Karpas-422 (cell line): ENCODE measurements at places on chromosomes 12 and 14. TPM values are rescaled to one million over a fixed set of nuclear protein-coding genes. Genes with fewer than 3 reads are reported as not detected.

RND1 gene
- 0.60 and 1.4 TPM in 2 replicates for total RNA-seq

DNA sequence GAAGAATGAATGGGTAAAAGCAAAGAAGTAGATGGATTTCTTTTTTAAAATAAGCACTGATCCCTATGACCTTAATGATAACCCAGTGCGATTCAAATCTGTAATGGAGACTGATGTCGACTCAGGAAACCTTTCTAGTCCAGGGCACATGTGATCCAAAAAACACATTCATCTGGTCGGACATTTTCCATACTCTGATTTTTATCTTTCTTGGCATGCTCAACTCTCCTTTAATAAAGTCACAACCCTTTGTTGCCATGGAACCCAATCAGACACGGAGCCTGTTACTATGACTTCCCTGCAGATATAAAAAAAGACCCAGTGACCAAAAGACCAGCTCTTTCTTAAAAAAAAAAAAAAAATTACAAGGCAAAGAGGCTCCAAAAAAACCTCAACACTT lies 27.9 kb downstream of the TMCC3 start:
- no peak for DNase-seq

GRCh38 chr12:23055004-23055403 lies 430.0 kb downstream of the ETNK1 start:
- DNase-seq = peak; percentile 77

DNA sequence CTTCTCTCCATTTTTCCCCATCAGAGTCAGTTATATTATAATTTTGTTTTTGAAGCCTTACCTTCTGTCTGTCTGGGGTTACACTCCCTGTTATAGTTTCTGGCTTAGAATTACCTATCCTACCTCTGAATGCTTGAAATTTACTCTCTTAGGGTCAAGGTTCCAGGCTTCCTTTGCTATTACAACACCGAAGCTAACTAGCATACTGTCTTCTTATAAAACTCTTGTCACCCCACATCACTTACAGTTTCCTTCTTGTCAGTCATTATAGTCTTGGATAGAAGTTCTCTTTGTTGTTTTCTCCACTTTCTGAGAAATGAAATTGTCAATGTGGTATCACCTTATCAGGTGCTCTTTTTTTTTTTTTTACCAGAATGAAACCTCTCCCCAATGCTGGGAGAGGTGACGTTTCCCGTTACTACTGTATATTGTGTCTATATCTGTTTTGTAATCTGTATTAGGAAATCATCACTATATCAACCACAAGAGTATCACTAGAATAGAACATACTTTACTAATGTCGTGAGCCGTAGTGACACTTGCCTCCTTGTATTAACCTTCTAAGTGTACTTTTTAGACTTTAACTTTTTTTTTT lies 69.2 kb upstream of the PSMA6 start:
- no peak for DNase-seq

GRCh38 chr12:17976202-17976601 lies 113.8 kb downstream of the RERGL start:
- no peak for DNase-seq
